Activated T-helper 17 cell treated with anti-CD3 and anti-CD28 coated beads, Interleukin-2, amount 50 U/mL, for 72 hours (primary cell): ENCODE measurements at places on chromosomes 4 and X. TPM values are rescaled to one million over a fixed set of nuclear protein-coding genes. Genes with fewer than 3 reads are reported as not detected.

DNA sequence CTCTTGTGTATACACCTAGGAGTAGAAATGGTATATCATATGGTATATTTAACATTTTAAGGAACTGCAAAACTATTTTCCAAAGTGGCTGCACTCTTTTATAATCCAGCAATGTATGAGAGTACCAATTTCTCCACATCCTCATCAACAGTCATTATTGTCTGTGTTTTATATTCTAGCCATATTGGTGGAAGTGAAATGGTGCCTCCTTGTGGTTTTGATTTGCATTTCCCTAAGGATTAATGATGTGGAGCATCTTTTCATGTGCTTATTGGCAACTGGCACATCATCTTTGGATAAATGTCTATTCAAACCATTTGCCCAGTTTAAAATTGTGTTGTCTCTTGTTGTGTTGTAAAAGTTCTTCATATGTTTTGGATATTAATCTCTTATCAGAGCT lies 9.6 kb downstream of the BMP15 start:
- ATAC-seq, result no peak

The SPON2 gene
- total RNA-seq, result 18.7 TPM

DNA sequence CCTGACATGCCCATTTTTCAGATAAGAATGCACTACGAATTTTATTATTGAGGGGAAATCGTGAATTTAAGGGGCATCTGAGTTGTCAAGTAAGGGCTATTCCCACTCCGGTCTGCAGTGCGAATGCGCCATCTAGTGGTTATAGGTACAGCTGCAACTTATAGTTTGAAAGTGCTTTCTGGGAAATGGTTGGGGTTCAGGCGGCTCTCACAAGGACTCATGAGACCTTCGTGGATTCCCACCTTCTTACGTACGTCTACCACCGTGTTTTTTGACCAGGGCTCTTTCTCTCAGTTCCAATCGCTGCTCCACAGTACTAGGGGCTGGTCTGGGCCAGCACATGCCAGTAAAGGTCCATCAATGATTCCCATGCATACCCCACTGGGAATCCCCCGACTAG lies 12.3 kb downstream of the MSL3 start:
- ATAC-seq, result peak; percentile 79

The KDR gene
- total RNA-seq, result not detected

The SCOC gene
- total RNA-seq, result 35.7 TPM

The LEF1 gene
- total RNA-seq, result 73.4 TPM

- ATAC-seq, result no peak
Observed at GRCh38 chr4:151438154-151438553, 29.2 kb downstream of the FHIP1A start.

GRCh38 chr4:168570466-168570865 lies 73.6 kb downstream of the PALLD start:
- no peak for ATAC-seq

The PSMD10 gene
- total RNA-seq, result 43.4 TPM

DNA sequence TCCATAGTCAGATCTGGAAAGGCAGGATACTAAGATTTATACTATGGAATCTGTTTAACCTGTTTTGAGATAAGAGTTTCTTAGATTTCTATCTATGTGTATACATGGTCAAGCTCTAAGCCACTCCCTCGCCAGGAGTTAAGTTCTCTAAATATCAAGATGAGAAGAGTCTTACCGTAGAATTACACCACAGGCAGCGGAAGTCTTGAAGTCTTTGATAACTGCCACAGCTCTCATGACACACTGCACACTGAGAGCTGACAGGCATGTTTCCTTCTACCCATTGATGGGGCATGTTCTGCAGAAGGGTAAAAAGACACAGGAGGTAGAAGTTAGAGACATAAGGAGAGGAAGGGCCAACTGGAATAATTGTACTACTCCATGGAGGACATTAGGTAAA lies 67.7 kb downstream of the DGKK start:
- no peak for ATAC-seq

GRCh38 chr4:98377559-98377958 lies 116.4 kb downstream of the RAP1GDS1 start:
- ATAC-seq, result peak; percentile 93

DNA sequence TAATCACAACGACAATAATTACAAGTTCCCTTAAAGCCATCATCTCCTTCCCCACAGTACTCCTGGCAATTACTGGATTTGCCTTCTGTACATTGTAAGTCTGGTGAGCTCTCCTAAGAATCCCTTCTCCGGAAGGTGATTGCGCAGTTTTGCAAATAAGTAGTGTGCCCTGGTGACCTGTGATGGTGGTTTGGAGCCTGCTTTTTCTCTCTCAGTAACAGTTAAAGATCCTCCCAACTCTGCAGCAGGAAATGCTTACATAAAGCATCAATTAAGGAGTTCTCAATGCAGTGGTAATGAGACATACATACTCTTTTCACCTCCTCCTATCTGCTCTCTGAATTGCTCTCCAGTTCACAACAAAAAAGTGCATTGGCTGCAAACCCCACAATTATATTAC lies 159.7 kb downstream of the SH2D1A start:
- no peak for ATAC-seq

DNA sequence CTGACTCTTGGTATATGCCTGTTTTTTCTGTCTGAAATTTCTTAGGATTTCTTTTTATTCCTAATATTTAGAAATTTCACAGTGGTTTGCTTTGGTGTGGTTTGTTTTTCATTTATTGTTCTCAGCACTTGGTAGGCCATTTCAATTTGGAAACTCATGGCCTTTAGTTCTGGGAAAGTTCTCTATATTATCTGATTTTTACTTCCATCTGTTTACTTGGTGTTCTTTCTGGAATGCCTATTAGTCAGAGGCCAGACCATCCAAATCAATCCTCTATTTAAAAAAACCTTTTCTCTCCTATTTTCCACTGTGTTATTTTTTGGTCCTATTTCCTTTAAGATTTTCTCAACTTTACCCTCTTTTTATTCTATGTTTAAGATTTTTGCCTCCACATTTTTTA lies 188.1 kb upstream of the SFRP2 start:
- no peak for ATAC-seq

The GC gene
- not detected for total RNA-seq

The ARR3 gene
- total RNA-seq, result not detected

The MAGEB17 gene
- not detected for total RNA-seq

- ATAC-seq, result no peak
Observed at GRCh38 chr4:17112292-17112659, 213.8 kb upstream of the LDB2 start.

DNA sequence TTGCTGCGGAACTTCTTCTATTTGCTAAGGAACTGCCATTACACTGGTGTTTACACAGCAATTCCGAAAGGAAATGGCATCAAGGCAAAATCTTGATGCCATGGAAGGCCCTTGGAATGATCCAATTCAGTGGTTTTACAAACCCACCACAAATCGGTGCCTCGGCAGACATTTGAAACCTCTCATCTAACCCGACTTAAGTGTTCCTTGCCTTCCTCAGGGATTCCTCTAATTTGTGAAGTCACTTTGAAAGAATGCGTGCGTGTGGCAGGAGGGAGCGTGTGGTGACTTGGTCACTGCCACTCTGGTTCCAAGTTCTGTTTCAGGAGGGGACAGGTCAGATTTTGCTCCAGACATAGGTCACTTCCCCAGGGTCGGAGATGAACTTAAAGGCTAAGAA lies 4.8 kb downstream of the NOP14 start:
- ATAC-seq, result no peak

DNA sequence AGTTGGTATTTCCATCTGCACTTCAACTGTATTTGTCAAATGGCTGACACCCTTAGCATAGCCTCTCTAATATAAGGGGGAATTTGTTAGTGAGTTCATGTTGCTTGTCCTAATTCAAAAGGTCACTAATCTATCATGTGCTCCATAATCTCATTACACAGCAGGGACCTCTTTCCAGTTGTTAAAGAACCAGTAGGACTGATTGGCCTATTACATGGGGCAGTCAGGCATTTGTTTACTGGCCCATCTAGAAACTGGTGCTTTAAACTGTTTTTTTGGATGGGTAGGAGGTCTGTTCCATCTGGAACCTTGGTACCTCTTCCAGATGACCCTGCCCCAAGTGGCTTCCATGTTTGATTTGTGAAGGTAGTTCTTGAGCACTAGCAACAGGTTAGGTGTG lies 11.4 kb downstream of the ANK2 start:
- no peak for ATAC-seq

GRCh38 chr4:24117975-24118374 lies 228.1 kb upstream of the PPARGC1A start:
- no peak for ATAC-seq

DNA sequence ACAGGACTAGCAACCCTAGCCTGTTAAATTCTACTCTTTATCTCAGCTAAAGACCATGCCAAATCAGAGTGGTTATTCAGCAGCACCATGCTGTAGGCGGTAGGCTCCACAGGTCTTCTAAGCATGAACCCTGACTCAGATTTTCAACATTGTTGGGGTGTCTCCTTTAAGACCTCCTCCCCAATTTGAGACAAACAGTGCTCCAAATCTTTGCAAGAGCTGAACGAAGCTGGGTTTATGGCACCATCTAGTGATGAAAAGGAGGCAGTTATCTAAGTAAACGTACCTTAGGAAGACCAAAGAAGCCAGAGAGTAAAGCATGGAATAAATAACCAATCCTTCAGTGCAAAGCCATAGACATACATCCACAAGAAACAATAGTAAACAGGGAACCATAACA lies 334.5 kb upstream of the SLC7A11 start:
- no peak for ATAC-seq

DNA sequence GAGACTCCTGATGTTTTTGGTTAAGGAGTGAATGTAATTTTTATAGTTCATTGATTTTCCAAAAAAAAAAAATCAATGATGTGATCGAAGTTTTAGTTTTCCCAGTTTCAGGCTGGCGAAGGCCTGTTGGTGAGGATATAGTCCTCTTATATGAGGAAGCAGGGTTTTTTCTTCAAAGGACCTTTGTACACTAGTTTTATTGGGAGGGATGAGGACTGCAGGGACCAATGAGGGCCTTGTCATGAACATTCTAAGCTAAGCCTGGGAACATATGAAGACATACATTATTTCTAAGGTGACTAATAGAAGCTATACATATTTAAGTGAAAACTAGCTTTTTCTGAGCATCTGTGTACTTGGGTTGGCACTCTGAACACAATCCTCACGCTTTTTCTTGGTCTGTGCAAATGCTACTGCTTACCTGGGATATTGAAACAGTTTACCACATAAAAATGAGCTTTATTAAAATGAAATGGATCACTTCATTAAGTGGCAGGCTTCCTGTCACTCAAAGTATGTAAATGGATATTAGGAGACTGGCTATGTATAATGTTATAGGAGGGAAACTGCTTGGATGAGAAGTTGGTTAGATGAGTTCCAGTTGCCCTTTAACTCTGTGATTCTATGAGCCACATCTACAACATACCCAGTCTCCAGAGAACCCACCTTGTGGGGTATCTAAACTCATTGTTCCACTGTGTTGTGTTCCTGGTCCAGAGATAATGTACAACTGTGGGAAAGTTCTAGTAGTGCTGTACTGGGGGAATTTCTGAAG lies 43.5 kb downstream of the SLC4A4 start:
- ATAC-seq, result no peak

DNA sequence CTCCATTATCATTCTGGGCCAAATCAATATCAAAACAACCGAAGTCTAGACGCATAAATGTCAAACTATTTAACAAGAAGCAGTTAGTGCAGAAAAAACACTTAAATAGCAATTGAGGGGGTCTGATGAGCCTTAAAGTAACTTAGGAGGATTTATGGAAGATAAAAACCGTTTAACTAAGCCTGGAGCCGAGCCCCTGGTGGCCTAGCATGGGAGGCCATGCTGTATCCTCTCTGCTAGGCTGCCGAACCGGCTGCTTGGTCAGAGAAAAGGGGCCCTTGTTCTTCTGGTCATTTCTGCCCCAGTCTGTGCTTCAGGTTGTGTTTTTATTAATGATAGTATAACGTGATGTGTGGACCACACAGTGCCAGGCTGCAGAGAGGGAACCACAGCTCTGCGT lies 72.4 kb downstream of the CPZ start:
- ATAC-seq, result no peak

DNA sequence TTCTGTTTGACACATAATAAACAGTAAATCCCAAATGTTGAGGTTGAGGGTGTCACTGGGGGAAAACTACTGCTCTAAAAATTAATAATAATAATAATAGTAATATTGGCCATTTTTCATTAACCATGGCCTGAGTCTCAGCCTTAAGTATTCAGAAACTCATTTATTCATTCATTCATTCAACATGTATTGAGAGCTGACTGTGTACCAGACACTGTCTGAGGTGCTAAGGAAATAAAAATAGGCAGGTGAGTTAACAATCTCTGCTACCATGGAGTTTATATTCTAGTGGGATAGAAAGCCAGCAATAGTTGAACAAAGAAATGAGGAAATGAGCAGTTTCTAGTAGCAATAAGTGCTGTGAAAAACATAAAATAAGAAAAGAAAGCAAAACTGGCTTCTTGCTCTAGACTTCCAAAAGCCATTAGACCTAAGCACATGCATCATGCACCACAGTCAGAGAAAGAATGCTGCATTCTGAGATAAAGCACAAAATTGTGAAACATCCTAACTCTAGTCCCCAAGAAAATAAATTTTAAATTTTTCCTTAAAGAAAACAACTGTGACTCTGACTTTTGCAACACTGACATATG lies 278.7 kb downstream of the RCHY1 start:
- no peak for ATAC-seq
